ENCODE measurements at places on chromosomes 11 and 22. TPM values are rescaled to one million over a fixed set of nuclear protein-coding genes. Genes with fewer than 3 reads are reported as not detected.

CHST1 gene
- 14.6 TPM for polyA plus RNA-seq

- no peak for DNase-seq
Observed at GRCh38 chr11:1532014-1532586, 40.0 kb downstream of the DUSP8 start.

DNA sequence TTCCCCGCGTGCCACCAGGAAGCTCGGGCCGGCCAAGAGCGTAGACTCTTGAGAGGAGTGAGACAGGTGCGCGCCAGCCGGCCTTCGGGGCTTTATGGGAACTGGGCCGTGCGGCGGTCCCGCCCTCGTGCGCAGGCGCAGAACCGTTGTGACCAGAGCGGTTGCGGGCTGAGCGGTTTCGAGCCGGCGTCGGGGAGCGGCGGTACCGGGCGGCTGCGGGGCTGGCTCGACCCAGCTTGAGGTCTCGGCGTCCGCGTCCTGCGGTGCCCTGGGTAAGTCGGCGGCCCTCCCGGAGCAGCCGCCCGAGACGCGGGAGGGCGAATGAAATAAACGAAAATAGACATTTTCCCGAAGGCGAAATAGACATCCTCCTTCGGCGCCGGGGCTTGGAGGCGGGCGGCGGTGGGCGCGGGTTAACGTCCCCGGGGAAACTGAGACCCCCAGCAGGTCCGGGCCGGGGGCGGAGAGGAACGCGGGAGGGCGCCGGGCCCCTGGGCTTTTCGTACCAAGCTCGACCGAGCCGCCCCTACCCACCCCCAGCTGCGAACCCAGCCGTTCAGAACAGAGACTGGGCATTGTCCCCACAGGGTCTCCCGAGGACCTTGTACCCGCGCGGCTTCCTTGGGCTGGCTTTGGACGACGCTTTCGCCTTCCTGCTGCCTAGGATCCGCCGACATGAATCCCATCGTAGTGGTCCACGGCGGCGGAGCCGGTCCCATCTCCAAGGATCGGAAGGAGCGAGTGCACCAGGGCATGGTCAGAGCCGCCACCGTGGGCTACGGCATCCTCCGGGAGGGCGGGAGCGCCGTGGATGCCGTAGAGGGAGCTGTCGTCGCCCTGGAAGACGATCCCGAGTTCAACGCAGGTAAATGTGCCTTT is at the start of gene ASRGL1:
Gene ASRGL1 (plus strand): TSS at position 146 of the 879 bp plus-strand sequence. CDS start 530 bp downstream, at position 676.
- peak; percentile 17 for DNase-seq

PHF5A gene
- 37.9 TPM for polyA plus RNA-seq

- DNase-seq: no peak
Observed at GRCh38 chr11:1178201-1178885, 20.6 kb downstream of the MUC5AC start.

DNA sequence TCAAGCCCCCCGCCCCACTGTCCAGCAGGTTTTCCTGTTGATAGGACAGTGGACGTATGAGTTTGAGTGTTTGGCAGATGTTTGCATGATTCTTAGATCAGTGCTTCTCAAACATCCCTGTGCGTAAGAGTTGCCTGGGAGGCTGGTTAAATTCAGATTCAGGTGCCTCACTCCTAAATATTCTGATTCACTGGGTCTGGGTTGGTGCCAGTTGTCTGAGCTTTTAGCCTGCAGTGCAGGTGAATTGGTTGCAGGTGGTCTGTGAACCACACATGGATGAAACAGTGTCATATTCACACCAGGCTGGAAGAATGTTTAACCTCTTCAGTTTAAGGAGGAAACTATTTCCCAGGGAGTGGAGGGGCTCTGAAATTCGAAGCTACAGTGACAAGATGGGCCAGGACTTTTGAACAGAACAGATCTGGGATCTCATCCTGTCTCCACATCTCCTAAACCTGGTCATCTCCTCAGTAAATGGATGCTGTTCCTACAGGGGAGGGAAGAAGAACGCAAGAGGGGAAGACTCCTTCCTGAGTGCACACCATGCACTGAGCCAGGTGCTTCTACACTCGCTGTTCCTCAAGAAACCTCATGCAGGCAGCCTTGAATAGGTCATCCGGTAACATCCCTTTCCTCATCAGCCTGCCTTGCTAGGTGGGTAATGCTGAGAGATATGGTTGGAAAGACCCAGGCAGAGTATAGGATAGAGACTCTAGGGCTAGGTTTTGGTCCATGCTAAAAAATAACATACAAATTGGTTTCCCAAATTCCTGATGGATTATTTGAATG is 47.8 kb downstream of the TEAD1 start:
- no peak for DNase-seq

DNA sequence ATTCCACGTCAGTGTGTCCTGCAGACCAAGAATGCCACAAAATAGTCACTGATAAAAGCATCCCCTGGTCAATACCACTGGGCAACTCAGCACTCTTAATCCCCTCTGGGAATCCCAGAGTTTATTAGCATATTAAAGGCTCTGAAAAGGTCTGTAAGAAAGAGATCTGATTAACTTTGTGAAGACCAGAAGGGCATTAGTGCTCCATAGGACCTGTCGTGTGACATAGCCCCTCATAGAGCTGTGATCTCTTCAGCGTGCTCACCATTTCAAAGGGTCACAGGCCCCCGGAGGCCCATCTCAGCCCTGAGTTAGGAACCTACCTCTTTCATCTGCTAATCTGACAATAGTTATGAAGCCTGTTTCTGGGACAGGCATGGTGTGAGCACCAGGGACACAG is 299.2 kb downstream of the MN1 start:
- DNase-seq: no peak

OR56A3 gene
- not detected for polyA plus RNA-seq

SEPTIN5 gene
- 130 TPM for polyA plus RNA-seq

GRCh38 chr11:125871391-125872137 is 15.9 kb upstream of the HYLS1 start:
- no peak for DNase-seq

TMEM25 gene
- 18.4 TPM for polyA plus RNA-seq

GRCh38 chr11:11521306-11522002 is 100.4 kb downstream of the GALNT18 start:
- peak; percentile 26 for DNase-seq

DNA sequence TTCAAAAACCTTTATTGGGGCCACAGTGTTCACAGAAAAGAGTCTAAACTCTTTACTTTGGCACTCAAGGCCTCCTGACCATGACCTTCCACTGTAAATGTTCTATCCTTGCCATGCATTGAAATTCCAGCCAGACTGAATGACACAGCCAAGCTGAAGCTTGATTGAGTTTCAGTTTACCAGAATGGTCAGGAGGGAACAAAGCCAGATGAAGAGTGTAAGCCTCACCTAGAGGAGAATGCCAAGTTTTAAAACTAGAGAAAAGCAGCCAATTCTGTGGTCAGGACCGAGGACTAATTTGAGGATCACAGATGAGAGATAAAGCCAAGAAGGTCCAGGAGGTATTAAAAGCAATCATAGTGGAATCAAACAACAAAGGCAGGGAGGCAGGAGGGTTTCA is 215.3 kb downstream of the KCNA4 start:
- no peak for DNase-seq

Data from forelimb muscle (tissue), 1 donor.